ENCODE measurements at places on chromosomes 5 and 9.

DNA sequence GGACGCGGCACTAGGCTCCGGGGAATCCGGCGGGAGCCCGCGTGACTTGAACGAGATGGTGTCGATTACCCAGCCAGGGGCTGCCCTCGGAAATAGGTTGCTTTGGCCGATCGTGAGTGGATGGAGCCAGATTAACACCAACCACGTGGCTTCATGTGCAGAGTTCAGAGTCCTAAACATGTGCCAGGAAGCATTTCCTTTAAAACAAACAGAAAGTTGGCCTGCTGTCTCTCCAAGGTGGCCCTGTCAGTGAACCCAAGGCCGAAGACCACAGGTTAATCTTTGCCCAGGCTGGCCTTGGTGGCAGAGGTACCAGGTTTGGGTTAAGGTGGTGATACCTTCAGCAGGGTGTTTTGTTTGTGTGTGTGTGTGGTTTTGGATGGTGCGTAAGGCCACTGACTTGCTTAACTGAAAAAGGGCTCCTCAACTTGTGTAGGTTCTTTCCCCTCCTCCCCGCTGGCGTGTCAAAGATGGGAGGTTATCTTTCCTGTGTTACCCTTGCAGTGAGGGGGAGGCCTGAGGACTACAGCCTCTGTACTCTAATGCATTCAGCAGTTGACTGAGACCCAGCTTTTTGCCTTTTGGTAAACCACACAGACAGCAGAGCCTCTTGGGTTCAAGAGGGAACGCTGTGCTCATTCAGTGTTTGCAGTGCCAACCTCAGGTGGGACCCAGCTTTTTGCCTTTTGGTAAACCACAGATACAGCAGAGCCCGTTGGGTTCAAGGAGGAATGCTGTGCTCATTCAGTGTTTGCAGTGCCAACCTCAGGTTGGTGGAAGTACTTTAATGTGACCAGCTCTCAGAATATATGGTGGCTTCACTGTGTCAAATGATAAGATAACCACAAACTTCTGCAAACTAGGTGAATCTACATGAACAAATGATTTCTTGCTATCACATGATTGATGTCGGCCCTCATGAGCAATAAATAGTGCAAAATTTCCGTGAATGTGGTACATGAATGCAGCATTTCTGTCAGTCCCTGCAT lies 1.4 kb downstream of the IQGAP2 start:
- DNase-seq: no peak

GRCh38 chr9:89310475-89311345 lies at the start of gene CKS2:
CKS2 (plus strand) TSS chr9:89311195; CDS start chr9:89311293, 98 bp downstream.
- DNase-seq: peak; percentile 97

- no peak for DNase-seq
These were observed 75.2 kb upstream of the HRH2 start for GRCh38 chr5:175582697-175583096.

DNA sequence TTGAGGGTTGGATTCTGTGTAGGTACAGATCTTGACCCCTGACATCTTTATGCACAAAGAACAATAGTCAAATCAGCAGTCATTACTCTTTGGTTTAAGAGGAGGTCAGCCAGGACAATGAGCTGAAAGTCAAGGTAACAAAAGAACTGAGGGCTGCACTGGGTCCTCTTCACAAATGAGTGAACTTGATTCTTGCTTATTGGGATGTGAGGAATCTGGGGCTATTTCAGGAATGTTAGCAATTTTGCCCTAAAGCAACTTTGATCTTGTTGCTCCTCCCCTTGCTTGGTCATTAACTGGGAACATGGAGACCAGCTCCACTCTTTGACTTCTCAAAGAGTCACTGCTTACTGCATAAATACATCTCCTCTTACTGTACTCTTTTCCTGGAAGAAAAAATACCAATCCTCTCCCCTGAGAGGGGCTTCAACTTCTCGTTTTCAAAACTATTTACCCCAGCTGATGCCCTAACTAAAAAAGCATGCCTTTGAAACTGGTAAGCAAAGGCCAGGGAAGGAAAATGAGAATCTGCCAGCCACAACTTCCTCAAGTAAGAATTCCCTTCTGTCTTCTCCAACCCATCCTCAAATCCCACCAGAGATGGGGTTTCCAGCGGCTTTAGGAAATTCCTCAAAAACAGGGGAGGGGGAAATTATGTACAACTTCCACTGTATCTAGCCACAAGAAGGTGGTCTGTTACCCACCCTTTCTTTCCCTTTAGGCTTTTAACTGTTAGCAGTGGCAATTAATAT lies 368.3 kb downstream of the ENC1 start:
- no peak for DNase-seq

GRCh38 chr5:123142957-123143356 lies 53.9 kb downstream of the PRDM6 start:
- DNase-seq: no peak

DNA sequence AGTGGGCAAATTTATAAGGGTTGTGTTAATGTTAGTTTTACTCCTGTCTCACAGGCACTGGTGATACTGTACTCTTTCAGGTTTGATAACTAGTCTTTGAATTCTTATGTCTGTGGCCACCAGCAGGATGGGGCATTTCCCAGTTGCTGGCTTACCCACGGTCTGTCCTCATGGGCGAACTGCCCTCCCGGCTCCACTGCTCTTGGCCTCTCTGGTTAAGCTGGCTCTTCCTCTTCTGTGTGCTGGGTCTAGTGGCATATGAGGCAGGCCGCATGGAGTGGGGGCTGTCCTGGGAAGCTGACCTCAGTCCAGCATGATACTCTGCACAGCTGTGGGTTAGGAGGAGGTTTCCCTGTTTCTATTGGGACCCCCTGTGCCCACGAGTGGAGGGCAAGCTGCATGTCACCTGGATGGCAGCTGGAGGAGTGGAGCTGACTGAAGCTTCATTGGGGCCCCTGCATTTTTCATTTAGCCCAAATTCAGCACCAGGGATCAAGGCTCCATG lies 19.5 kb downstream of the PHF2 start:
- no peak for DNase-seq

GRCh38 chr9:72564479-72565281 lies 43.3 kb downstream of the TMC1 start:
- DNase-seq: no peak

- DNase-seq: no peak
These were observed 411 bp upstream of the GABRG2 start for GRCh38 chr5:162067162-162067561.

GRCh38 chr5:127906562-127907204 lies 176.9 kb upstream of the SLC12A2 start:
- no peak for DNase-seq

DNA sequence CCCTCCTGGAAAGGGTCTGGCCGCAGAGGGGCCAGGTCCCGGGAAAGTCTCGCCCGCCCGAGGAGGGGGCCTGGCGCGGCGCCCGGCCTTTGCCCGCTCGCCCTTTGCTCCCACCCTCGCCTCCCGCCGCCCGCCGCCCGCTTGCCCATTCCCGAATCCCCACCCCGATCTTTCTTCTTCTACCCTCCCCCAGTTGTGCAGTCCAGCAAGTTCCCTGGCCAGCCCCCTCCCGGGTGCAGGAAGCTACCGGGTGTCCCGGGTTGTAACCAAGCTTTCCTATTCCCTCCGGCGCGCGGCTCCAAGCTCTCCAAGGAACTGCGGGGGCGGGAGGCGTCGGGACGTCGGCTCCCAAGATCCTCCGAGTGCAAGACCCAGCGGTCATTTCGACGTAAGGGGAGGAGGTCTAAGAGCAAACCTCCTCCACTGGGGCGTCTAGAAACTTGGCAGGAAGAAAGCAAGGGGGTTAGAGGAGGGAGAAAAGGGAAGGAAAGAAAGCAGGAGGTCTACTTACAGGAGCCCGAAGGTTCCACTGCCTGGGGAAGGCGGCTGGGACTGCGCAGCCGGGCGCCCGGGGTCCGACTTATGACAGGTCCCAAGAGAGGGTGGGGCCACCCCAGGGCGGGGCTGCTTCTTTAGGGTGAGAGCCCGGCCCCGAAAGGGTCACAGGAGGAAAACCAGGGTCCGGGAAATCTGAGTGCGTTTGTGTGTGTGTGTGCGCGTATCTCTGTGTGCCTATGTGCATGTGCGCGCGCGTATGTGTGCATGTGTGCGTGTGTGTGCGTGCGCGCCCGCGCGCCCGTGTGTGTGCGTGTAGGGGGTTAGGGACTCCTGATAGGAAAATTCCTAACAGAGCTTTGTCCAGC lies at the start of gene PTGR1:
Gene PTGR1 (minus strand): TSS at position 556 of the 863 bp plus-strand sequence. CDS start 2,225 bp downstream, outside the sequence.
- peak; percentile 36 for DNase-seq

GRCh38 chr9:127626752-127627493 lies 14.8 kb downstream of the STXBP1 start:
- DNase-seq: no peak

GRCh38 chr9:11045589-11045988 lies 432.8 kb upstream of the PTPRD start:
- no peak for DNase-seq

GRCh38 chr5:139592289-139592688 lies 31.1 kb downstream of the UBE2D2 start:
- DNase-seq: no peak

DNA sequence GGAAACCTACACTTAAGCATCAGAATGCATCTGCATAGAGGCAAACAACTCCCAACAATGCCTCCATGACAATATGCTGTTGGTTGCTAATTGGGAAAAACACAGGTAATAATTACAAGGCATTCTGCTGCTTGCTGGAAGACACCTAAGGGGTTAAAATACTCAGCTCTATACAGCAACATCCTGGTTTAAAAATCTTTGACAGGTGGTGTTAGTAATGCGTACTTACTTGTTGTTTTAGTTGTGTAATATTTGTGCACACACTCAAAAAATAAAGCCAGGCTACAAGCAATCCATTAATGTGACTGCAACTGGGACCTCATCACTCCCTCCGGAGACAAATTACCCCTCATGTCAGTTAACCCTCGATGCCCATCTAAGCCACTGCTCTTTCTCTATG lies 126.3 kb upstream of the ELL2 start:
- no peak for DNase-seq

- DNase-seq: no peak
These were observed 26.9 kb upstream of the PLIN2 start for GRCh38 chr9:19154135-19154612.

DNA sequence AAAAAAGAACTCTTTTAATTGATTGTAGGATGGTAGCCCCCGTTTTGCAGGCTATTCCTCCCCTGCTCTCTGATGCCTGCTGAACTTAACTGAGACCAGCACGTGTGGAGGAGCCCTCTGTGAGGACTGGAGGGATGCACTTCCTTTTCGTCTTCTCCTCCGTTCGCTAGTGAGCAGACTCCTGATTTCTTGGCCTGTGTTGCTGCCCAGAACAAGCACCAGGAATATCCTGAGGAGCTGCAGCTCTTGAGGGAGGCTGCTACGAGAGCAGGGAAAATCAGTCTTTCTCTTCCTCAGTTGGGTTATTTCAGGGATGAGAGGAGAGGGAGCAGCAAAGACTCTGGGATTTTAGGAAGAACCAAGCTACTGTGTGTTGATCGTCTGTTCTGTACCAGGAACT lies 74.7 kb downstream of the ARHGAP26 start:
- no peak for DNase-seq

GRCh38 chr5:94693043-94693822 lies 74.8 kb downstream of the SLF1 start:
- DNase-seq: no peak

GRCh38 chr9:38289236-38289865 lies 103.2 kb upstream of the ALDH1B1 start:
- DNase-seq: no peak

DNA sequence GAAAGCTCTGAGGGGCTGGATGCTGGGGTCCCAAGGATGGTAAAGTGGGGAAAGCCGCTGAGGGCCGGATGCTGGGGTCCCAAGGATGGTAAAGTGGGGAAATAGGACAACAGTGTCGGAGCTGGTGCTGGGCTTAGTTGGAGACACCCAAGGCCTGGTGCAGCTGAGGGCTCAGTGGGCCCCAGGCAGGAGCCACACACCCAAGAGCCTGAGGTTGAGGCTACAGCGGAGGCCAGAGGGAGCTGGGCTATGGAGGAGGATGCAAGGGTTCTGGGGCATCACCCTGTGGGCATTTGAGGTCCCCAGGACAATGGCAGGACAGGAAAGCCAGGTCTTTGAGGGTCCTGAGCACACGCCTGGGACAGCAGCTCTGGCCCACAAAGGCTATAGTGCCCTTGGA lies 19.1 kb upstream of the SLC9A3 start:
- no peak for DNase-seq

DNA sequence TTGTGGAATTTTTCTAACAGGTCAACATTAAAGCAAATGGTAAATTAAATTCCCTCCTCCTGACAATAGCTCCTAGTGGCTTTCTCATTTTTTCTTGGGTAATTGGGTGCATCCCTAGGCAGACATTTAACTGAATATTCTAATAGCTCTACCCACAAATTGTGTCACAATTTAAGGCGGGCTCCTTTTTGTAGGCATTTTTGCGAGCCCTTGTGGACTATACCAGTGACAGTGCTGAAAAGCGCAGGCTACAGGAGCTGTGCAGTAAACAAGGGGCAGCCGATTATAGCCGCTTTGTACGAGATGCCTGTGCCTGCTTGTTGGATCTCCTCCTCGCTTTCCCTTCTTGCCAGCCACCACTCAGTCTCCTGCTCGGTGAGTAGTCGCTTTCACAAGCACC lies 20.0 kb downstream of the MTRR start:
- no peak for DNase-seq

- DNase-seq: no peak
These were observed 975 bp downstream of the OCLN start for GRCh38 chr5:69493396-69494133.

DNA sequence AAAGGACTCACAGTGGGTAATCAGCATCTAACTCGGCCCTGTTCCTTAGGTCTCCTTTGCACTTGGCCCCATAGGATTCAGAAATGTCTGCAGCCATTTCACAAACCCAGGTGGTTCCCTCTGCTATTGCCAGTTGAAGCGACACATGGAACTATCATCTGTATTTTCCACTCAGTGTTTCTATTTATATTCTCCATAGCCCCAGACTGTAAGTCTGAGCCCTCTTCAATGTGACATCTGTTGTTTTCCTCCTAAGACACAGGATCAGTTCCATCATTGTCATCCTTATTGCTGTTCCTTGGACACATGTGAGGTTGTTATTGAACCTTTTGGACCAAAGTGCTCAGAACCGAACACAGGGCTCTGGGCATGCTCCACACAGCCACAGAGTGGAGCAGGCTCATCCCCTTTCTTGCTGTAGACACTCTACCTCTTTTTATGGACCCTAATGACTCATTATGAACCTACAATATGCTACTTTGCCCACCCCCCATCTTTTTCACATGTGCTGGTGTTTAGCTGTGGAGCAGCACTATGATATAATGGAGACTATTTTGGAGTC lies 36.4 kb downstream of the GARNL3 start:
- DNase-seq: no peak

DNA sequence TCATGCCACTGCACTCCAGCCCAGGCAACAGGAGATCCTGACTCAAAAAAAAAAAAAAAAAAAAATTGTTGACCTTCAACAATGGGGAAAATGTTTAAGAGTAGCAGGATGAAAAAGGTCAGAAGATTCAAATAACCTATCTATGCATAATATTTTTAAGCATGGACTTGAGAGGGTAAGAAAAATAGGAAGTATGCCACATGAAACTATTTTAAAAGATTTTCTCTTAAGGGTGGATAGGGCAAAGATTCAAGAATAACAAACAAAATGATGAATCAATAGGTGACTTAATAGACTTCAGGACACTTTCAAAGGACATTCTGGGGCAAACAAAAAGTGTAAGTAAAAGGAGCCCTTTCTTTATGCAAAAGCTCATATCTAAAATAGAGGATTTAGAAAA lies 3.2 kb downstream of the TEX48 start:
- no peak for DNase-seq

All from cortex of kidney (tissue), 1 donor.